ENCODE measurements at places on chromosomes 1 and 21.

DNA sequence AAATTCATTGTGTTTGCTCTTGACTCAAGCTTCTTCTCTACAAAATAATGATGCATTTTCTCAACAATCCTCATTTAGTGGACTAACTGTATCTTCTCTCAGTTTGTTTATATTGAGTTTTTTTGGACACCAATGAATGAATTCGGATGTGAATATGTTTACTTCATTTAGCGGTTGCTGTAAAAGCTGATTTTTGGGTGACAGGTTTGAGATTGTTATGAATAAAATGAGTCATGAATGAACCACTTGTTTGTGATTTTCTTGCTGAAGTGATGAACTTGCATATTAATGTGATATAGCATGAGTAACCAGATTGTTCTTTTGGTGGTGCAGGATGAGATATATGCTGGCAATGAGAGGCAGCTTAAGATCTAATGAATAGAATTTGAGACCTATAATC lies 3.1 kb downstream of the DNM3 start:
- no peak for DNase-seq

- DNase-seq = no peak
Observed at GRCh38 chr21:35091496-35091895, 42.4 kb upstream of the RUNX1 start.

DNA sequence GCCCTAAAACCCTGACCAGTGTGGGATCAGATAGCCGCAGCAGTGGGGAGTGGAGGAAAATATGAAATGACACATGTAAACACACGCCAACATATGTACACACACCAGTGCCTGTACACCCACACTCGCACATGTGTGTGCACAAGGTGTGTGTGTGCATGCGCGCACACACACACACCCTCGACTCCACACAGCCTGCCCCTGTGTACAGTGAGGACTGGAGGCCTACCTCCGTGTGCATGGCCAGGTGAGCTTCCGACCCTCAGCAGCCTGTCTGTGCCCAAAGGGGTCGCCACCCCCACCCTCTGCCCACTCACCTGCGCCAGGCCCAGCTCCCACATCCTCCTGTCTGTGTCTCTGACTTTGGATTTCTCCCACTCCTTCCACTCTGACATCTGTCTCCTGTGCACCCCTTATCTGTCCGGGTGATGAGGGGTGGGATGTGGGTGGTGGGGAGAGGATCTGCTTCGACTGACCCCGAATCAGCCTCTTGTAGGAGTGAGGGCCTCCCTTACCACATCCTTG lies 31.7 kb downstream of the CITED4 start:
- DNase-seq = no peak

- DNase-seq = no peak
Observed at GRCh38 chr1:74641161-74641560, 32.4 kb downstream of the ERICH3 start.

- DNase-seq = no peak
Observed at GRCh38 chr1:206949208-206949607, 2.9 kb upstream of the PIGR start.

GRCh38 chr1:76390456-76390855 lies 315.9 kb downstream of the ST6GALNAC3 start:
- no peak for DNase-seq

DNA sequence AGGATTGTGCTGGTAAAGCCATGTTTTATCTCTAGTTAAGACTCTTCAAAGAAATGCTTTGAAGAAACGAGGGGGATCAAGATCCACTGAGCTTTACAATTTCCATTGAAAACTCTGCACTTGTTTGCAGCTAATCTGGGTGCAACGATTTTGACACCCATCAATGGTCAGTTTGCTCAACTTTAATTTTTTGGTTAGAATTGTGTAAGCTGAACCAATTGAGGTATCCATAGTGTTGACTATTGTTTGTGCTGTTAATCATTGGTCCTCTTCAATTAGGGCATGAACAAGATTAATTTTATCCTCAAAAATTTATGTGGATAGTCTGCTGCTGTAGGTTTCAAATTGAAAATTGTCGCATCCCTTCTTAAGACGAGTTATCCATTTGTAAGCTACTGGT lies 17.7 kb upstream of the PLXNA2 start:
- DNase-seq = no peak

GRCh38 chr1:32338637-32339145 lies 2.7 kb upstream of the MARCKSL1 start:
- DNase-seq = no peak

DNA sequence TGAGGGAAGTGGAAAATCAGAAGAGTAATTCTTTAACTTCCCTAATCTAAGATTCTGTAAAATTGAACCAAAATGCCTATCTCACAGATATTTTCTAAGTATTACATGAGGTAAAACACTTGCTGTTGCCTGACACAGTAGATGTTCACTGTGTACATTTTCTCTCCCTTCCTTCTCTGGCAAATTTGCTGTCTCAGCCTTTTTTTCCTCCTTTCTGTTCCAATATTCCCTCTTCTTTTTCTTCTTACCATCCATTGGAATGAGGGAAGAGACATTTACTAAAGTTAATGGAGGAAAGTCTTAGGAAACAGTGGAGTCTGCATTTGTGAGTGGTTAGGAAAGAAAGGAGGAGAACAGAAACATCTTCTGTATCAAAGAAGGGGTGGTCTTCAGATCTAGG lies 239.9 kb downstream of the ZP4 start:
- no peak for DNase-seq

- DNase-seq = no peak
Observed at GRCh38 chr1:190322274-190322673, 155.4 kb downstream of the BRINP3 start.

- DNase-seq = no peak
Observed at GRCh38 chr1:215282557-215282956, 200.0 kb downstream of the KCNK2 start.

DNA sequence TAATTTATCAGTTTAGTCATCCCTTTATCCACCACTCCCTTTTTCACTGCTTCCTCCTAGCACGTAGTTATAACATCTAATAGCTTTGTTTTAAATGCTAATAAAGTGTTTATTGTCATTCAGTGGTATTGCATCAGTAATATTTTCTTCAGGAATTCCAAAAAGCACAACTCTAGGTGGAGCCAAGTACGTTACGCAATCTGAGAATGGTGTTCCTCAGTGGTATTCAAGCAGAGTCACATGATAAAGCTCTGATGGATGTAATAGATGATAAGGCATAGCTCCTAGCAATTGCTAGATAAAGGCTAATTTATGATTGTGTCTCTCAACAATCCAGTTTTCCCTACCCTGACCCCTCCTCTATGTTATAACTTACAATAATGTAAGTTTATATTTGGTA lies 494.6 kb upstream of the ADGRL4 start:
- no peak for DNase-seq

- DNase-seq = peak; percentile 56
Observed at GRCh38 chr21:37367703-37368540, 1.3 kb downstream of the DYRK1A start.

GRCh38 chr1:217554849-217555248 lies 76.0 kb downstream of the GPATCH2 start:
- no peak for DNase-seq

GRCh38 chr1:217622042-217622441 lies 8.8 kb downstream of the GPATCH2 start:
- DNase-seq = no peak

DNA sequence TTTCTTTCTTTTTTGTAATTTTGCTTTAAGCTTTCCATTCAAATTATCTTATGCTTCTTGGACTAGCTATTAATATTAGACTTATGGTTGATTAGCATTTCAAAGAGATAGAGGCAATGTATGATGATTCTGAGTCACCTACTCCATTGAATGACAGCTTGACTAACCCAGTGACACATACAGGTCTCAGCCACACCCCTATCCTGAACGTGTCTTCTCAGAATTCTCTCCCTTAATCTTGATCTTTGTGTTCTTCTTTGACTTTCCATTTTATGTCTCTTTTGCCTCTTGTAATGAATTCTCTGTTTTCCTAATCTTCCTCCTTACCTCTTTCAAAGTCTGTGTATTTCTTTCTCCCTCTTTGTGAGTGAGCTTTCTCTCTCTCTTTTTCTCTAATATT lies 241.1 kb downstream of the PDE4B start:
- no peak for DNase-seq

DNA sequence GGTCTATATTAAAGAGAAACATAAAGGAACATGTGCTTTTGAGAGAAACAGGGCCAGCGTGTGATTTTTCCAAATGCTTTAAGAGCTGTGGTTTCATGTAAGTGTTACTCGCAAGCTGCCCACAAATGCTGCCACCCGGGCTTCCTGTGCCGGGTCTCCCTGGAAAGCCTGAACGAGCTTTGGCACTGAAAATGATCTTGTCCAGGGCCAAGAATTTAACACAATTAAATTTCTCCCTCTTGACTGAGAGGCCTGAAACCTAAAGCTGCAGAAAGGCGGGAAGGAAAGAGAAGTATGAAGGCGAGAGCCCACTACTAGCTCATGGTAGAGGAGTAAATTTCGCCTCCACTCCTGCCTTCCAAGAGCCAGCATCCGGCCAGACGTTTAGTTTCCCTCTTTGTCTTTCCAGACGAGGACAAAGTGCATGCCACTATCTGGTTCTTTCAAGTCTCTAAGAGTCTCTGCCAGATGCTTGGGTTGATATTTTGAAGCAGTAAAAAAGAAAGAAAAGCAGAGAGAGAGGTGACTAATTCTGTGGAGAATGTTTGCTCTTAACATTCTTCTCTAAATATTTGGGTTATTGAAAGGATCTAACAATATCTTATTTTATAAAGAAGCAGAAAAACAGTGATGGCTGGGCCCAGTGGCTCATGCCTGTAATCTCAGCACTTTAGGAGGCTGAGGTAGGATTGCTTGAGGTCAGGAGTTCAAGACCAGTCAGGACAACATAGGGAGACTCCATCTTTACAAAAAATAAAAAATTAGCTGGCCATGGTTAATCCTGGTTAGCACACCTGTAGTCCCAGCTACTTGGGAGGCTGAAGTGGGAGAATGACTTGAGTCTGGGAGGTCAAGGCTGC lies 100.0 kb upstream of the HNRNPU start:
- peak; percentile 16 for DNase-seq

- peak; percentile 41 for DNase-seq
Observed at GRCh38 chr1:12001249-12001917, 17.9 kb upstream of the MIIP start.

- peak; percentile 2 for DNase-seq
Observed at GRCh38 chr1:43147625-43148327, 24.3 kb downstream of the EBNA1BP2 start.

GRCh38 chr1:8152731-8153702 lies 126.9 kb upstream of the ERRFI1 start:
- DNase-seq = peak; percentile 80

DNA sequence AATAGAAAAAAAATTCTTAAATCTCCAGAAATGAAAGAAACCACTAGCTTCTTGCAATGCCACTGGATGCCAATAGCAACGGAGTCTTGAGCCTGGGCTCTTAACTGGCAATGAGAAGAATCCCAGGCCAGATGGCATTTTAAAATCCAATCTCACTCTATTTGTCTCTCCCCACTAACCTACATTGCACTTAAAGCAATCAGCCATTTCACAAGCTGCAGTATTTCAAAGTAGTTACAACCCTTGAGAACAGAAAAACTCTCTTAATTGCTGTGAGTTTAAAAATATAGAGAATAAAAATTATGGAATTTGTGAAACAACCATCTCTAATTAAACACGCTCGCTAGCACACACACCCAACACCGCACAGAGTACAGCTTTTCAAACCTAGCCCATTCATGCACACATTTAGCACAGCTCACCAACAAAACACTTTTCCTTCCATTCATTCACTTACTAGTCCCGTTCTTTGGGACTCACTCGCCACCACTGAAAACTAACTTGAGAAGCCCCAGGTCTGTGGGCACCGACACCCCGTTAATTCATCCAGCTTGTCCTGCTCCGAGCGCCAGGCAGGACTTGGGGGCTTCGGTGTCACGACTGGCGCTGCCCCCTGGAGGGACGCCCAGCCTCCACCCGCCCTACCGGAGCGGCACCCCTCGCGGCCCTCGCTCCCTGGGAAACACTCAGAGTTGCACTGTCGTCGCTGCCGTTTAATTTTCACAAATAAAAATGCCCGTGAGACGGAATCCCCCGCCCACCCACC lies 1.0 kb downstream of the DDAH1 start:
- DNase-seq = no peak

Measured in CD4-positive, alpha-beta T cell treated with Interleukin-10 for 1 hour (primary cell).